ENCODE measurements at places on chromosomes 4 and X.

GRCh38 chr4:111330786-111331185 is 707.9 kb upstream of the PITX2 start:
- no peak for DNase-seq

DNA sequence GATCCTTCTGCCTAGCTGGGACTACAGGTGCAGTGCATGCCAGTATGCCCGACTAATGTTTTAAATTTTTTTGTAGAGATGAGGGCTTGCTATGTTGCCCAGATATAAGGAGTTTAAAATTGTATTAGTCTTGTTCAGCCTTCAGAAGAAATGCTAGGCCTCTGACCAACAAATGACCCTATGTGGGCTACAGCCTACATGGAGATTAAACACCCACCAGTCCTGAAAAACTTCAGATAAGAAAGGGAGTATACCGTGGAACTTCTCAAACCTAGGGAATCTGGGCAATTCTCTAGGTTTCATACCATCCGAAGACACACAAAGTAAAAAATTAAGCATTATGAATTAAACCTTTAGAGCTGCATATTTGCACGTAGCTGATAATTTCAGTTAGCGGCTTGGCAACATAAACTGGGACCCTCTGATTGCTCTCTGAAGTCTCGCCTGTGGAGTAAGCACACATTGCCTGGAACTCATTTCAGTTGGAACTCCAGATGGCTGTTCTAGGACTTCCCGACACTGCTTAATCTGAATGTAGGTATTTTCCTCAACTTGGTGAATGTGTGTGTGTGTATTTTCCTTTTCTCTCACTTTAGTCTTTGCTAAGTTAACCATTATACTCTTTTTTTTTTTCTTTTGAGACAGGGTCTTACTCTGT is 33.0 kb downstream of the MOB1B start:
- DNase-seq, result no peak

DNA sequence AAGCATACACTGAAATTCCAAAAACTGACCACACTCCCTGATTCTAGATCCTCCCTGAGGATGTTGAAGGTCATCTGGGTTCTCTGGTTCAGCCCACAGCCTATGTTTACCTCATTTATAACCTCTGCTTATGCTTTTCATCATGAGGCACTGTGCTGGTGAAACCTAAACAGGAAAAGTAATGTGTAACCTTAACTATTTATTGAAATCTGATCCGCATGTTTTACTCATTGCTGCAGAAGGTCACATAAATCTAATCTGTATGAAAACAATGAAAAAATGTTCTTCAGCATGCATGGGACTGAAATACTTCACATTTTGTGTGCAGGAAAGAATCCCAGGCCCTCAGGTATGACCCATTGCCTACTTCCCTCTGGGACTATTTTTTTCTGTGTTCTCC is 30.3 kb downstream of the UCHL1 start:
- DNase-seq, result no peak

DNA sequence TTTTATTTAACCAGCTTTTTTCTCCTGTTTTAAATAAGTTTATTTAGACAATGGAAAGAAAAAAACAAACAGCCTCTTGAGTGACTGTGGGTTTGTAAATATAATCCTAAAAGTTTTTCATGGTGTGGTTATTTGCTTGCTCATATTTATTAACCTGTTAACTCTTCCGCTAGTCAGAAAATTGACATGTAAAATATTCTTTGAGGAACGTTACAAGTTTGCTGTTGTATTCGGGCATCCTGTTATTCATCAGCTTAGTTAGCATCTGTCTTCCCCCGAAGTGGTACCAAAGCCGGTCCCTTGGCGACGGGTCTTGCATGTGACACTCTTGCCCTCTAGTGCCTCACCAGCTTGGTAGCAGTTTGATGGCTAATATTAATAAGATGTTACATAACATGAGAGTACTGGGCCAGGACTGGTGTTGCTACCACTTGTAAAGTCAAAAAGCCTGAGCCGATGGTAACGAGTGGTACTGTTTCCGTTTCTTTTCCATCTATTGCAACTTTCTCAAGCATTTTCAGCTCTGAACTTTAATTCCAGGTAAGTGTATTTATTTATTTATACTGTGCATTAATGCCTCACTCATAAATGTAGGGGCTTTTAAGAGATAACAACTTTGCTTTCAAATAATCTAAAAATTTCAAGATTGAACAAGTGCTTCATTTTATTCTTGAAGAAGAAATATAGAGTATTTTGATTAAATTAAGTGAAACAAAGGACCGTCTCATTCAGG is at the start of gene NDST3:
Gene NDST3 (plus strand): TSS at position 434 of the 733 bp plus-strand sequence. CDS start 19,425 bp downstream, outside the sequence.
- no peak for DNase-seq

GRCh38 chrX:134746410-134746785 is 88.1 kb upstream of the PLAC1 start:
- no peak for DNase-seq

Measured in GM18507 (cell line).